Posterior vena cava (tissue), 2 donors: ENCODE measurements at places on chromosomes 6 and 20.

DNA sequence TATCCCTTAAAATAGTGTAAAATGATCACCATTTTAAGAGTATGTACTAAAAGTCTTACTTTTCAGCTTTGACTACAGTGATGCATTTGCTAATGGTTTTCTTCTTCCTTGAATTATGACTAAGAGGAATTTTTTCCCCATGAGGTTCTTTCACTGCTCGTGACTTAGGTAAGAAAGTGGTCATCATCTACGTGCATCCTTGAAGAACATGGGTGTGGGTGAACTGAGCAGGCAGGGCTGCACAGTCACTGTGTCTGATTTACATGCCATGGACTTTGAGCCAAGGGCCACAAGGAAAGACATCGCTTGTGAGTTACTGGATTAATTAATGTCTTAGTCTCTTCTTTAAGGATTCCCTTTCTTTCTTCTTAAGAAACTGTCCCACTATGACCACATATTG, 33.3 kb downstream of the NQO2 start:
- DNase-seq = no peak

DNA sequence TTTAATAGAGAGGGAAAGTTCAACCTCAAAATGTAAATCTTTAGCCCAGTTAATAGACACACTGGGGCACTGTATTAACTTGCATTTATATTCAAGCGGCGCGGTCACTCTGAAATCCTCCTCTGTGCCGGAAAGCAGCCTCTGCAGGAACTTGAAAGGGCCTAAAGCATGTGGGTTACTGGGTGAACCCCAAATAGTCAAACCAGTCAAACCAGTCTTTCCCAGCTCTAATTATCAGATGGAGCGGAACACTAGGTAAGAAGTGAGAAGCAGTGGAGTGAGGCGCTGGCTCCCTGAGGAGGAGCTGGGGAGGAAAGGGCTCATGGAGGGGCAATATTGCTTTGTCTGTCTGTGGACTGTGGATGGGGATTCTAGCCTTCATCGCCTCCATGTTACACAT, 531.3 kb downstream of the QKI start:
- DNase-seq = no peak

- no peak for DNase-seq
Measured at GRCh38 chr6:43359381-43359780, 10.1 kb downstream of the ZNF318 start.

GRCh38 chr20:36336204-36336603, 30.1 kb downstream of the DLGAP4 start:
- no peak for DNase-seq

GRCh38 chr6:31037682-31038081, 27.4 kb downstream of the MUC22 start:
- DNase-seq = no peak

- DNase-seq = no peak
Measured at GRCh38 chr6:14885498-14885897, 360.4 kb upstream of the JARID2 start.

DNA sequence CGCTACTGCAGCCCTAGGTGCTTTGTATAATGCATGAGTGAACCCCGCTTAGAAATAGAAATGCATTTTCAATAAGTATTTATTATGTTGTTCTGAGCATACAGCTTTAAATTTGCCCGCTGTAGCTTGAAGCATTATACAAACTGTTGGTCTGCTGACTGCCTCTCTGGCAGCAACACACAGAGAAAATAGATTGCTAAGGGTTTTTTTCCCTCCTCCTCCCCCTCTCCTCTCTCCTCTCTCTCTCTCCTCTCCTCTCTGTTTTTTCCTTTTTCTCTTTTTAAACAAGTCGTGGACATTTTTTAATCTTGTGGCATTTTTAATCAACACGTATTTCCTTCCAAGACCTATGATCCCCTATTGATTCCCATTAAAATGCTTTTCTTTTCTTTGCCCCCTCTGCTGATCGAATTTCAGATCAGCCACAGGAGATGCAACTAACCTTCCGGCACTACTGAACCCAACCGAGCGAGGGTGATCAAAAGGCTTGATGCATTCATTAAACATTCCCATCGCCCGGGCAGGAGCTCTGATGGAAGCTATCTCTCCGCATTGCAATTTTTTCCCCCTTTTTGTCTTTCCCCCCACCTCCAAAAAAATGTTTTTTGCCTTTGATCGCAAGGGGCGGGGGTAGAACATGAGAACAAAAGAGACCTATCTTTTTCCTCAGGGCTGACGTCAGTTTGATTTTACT, 90.7 kb upstream of the ARID1B start:
- DNase-seq = no peak

DNA sequence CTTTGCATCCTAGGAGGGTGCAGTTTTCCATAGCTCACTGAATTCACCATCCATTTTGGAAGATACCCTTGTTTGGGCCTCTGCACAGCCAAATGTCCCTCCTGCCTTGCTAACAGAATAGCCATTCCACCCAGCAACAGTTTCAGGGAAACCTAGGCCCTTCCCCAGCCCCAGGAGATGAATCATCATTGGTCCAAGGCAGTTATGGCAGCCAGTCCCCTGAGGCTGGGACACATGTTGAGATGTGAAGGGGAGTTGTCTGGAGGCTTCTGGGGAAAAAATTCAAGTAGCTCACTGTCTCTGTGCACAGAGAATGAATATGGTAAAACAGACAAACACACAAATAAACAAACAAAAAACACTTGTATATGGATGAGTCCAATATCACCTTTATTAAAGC, 17.4 kb upstream of the SIRPB2 start:
- DNase-seq = no peak

GRCh38 chr6:3363296-3364025, 93.4 kb downstream of the SLC22A23 start:
- DNase-seq = peak; percentile 67

DNA sequence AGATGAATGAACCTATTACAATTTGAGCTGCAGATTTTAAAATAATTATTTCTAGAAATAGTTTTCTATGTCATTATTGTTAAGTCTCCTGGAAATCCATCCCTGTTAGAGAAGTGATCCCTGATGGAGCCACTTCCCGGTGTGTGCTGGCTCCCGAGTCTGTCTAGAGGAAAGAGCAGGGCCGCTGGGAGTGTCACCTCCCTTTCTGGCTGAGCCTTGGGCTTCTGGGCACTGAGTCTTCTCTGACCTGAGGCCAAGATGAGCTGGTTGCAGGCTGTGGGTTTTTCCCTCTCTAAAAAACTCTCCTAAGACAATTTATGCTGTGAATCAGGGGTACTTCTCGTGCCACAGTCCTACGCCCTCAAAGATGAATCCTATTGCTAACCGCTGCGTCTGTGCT, 28.8 kb upstream of the TCFL5 start:
- DNase-seq = no peak

GRCh38 chr20:33679758-33680485, 5.7 kb upstream of the NECAB3 start:
- DNase-seq = no peak

- DNase-seq = no peak
Measured at GRCh38 chr6:39812853-39813533, 20.8 kb downstream of the DAAM2 start.
